ENCODE measurements at places on chromosomes 5 and 9. TPM values are rescaled to one million over a fixed set of nuclear protein-coding genes. Genes with fewer than 3 reads are reported as not detected.

The FOXD4L3 gene
- total RNA-seq, result not detected

GRCh38 chr9:95756101-95756500 is 119.4 kb upstream of the ERCC6L2 start:
- no peak for DNase-seq

The C9 gene
- not detected for total RNA-seq

DNA sequence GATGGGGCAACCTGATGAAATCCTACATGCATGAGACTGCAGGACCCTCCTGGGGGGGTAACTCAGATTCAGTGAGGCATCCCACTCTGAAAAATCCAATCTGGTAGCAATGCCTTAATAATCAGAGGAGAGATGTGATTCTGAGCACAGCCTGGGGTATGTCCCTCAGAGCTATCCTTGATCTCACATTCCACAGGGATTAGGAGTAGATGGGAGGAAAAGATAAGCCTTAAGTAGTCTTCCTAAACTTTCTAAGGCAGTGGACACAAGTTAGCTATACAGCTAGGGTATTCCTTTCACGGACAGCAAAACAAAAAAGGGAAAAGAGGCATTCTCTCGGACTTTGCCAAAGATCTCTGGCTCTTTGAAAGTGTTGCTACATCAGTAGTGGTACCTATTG is 3.9 kb upstream of the SPATA9 start:
- no peak for DNase-seq

The C9orf50 gene
- total RNA-seq, result not detected

DNA sequence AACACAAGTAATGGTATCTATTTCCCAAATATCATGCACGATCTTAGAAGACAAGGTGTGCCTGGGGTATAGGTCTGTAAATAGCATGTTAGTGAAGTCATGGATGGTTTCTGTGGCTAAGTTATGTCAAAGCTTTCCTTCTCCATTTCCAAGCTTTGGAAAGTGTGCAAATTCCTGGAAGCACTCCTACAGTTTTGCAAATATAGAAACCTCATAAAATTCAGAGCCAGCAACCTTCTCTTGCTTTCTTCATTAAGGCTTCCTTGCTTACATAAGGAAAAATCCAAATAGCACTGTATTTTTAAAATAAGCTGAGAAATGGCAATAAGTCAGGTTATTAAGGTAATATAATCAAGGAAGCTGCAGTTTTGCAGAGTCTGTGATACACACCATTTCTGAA is 134.6 kb upstream of the DPYSL3 start:
- DNase-seq, result no peak

GRCh38 chr9:85536076-85536475 is 205.7 kb downstream of the AGTPBP1 start:
- DNase-seq, result peak; percentile 91

- DNase-seq, result no peak
Measured at GRCh38 chr5:10173716-10174115, 76.0 kb downstream of the ATPSCKMT start.

The NUTM2G gene
- not detected for total RNA-seq

GRCh38 chr9:81532251-81532650 is 157.1 kb downstream of the TLE1 start:
- DNase-seq, result no peak

DNA sequence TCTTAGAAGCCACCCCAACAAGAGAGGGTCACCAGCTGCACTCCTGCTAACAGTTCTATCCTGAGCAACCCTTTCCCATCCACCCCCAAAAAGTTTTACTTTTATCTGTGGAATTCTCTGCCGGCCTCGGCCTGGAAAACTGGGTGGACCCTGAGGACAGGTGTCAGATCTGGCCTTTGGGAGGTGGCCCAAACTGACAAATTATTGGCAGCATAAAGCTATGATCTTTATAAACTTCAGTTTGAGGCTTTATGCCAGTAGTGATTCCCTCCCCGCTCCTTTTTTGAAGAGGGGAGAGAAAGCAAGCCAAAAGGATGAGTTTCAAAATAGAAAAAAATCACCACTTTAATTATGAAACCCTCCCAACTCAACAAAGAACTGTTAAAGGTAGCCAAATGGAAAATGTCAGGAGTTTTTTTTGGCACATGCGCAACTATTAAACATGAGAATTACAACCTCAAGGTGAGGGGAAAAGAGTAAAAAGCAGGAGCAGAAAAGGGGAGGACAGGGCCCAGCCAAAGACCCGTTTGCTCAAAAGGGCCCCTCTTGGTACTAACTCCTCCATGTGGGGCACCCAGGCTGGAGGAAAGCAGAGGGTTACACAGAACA is 49.4 kb downstream of the FBXW11 start:
- DNase-seq, result peak; percentile 16

The NTNG2 gene
- 0.27 TPM for total RNA-seq

The MEGF10 gene
- total RNA-seq, result not detected

DNA sequence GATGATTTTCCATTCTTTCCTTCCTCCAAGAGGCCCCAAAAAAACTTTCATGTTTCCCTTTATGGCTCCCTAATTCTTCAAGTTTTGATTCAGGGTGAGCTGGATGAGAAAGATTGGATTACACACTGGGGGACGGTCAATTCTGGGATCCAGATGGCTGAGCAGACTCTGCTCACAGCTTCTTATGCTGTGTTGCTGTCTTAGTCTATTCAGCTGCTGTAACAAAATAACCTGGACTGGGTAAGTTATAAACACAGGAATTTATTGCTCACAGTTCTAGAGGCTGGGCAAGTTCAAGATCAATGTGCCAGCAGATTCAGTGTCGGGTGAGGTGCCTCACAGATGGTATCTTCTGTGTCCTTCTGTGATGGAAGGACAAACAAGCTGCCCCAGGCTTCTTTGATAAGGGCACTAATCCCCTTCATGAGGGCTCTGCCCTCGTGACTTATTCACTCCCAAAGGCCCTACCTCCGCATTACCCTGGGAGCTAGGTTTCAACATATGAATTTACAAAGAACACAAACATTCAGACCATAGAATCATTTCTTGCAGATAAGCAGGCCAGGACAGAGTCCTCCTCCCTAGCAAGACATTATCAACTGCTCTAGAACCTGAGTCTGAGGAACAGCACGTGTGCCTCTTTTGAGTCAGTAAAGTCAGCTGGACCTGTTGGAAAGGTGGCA is 23.1 kb upstream of the SMAD5 start:
- DNase-seq, result no peak

DNA sequence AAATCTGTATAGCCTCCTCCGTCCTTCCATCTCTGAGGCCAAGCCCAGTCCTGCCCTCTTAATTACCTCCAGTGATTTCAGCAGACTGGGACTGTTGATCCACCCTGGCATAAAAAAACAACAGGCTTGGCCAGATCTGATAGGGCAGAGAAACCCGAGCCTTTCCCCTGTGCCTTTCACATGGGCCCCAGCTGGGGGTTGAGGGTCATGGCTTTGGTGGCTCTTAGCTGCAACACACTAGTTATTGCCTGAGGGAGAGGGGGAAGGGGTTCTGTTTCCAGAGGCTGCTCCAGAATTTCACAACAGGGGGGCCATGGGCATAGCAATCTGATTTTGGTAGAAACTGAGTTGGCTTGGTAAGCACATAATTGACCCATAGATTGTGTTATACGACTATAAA is 21.2 kb upstream of the PANK3 start:
- no peak for DNase-seq

GRCh38 chr5:120164986-120165385 is 299.1 kb upstream of the PRR16 start:
- no peak for DNase-seq

GRCh38 chr5:103166706-103167105 is 46.6 kb downstream of the PPIP5K2 start:
- DNase-seq, result no peak

DNA sequence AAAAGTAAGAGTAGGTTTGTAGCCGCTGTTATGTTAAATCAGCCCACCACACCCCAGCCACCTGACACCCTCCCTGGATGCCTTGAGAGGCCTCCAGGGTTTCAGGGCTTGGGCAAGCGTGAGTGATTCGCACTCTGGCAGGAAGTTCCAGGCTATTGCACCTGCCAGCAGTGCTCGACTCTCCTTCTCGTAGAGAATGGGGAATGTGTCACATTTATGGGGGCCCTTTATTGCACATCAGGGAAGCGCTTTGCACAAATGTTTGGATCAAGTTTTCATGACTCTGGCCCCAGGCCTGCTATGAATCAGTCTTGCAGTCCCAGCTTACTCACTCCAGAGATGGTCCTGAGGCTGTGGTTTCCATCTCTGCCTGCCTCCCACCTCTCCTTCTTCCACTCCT is 66.1 kb upstream of the ADRA1B start:
- peak; percentile 90 for DNase-seq

The HAVCR2 gene
- total RNA-seq, result not detected

- no peak for DNase-seq
Measured at GRCh38 chr9:4069457-4070153, 230.3 kb downstream of the GLIS3 start.

The SPATA31C1 gene
- total RNA-seq, result not detected

- DNase-seq, result no peak
Measured at GRCh38 chr9:136339173-136339957, 12.0 kb downstream of the GPSM1 start.
